ENCODE measurements at places on chromosomes 13 and 19. TPM values are rescaled to one million over a fixed set of nuclear protein-coding genes. Genes with fewer than 3 reads are reported as not detected.

DNA sequence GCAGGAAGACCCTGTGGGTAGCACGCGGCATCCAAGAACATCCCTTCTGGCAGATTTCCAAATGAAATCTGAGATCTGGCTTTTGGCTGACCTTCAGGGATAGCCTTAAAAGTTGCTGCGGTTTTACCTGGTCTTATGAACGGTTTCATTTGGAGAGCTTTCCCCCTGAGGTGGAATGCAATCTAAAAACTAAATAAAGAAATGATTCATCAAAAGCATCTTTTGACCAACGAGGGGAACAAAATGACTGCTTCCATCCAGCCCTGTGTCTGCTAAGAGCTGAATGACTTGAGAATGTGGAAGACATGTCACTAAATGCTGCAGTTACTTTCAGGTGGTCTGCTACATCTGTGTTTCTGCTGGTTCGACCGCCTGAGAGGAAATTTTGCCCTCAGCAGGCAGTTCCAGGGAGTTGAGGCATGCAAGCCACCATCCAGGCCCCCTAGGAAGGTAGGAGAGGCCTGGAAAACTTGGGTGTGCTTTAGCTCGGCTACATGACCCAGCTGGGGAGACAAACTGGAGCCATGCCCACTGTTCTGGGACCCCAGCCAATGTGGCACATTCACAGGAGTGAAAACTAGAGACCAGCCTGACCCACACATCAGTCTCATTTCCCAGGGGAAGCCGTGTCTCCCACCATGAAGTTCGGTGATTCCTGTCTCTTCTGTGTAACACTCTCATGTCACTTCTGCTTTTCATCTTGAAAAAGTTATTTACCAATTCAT, 175.1 kb upstream of the KL start:
- no peak overlapping the region for H3K27ac ChIP-seq
- H3K36me3 ChIP-seq = no peaks in the 10 kb centered on the region
- DNase-seq = no peak
- no peaks in the 10 kb centered on the region for H3K4me1 ChIP-seq
- no peaks in the 10 kb centered on the region for H3K27me3 ChIP-seq
- no peak overlapping the region for H3K4me3 ChIP-seq

DNA sequence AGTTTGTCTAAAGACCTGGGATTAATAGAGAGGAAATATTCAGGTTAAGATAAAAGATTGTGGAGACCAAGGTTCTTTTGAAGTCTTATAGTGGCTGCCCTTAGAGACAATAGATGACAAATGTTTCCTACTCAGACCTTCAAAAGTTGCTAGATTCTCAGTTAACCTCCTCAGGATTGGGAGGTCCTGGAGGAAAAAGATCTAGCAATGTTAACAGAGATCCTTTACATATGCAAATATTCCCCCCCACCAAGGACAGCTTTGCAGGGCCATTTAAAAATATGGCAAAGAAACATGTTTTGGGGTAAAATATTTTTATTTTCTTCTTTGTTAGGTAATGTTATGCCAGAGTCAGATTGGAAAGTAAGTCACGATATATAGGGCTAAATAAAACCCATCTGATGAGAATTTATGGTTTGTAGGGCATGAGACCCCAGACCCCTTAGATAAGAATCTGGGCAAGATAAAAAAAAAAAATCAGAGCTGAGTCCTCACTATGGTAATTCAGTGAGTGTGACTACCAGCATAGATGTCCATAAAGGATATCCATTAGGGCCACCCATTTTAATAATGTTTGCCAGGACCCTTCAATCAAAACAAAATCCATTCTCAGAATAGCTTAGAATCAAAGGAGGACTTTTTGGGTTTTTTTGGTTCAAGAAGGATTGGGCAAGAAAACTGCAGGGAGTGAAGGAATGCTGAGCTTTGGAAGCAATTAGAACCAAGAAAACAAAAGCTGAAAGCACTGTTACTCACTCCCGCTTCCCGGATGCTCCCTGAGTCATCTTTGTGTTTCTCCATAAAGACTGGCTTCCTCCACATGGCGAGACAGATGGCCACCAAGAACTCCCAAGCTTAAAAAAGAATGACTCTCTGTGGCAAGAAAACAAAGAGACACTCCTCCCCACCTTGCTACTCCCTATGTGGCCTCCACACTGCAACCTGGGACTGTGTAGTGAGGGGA, 28.2 kb downstream of the VSTM1 start:
- no peaks in the 10 kb centered on the region for H3K4me1 ChIP-seq
- H3K27me3 ChIP-seq = peaks cover 39% of the 10 kb centered on the region
- H3K27ac ChIP-seq = no peak overlapping the region
- no peak overlapping the region for H3K4me3 ChIP-seq
- H3K36me3 ChIP-seq = no peaks in the 10 kb centered on the region

DNA sequence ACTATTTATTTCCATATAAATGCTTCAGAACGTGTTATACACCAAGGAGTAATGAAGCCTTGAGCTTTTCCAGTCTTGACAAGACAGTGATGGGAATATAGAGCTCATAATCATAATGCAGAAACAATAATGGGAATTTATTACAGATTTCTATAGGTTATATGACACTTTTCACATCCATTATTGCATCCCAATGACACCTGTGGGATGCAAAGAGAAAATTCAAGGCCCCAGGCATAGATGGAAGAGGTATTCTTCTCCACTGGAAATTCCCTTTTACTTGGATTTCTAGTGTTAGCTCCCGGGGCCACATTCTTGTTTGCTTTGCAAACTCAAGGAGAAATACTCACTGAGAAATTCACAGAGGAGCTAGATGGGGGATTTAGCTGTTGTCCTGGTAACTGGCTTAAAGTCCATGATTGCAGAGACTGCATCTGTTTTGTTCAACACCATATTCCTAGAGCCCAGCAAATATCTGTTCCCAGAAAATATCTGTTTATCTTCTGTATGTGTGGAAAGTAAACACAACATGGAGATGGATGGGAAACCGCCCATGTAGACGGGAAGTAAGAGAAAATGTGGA, 30.6 kb upstream of the TNFSF11 start:
- no peaks in the 10 kb centered on the region for H3K27me3 ChIP-seq
- no peak overlapping the region for H3K4me3 ChIP-seq
- no peak for DNase-seq
- H3K27ac ChIP-seq = no peak overlapping the region

- no peak for DNase-seq
- H3K36me3 ChIP-seq = peaks cover 34% of the 10 kb centered on the region
- no peak overlapping the region for H3K4me3 ChIP-seq
- H3K4me1 ChIP-seq = no peaks in the 10 kb centered on the region
These were observed 96.7 kb downstream of the GJA3 start for GRCh38 chr13:20064128-20064527.

DNA sequence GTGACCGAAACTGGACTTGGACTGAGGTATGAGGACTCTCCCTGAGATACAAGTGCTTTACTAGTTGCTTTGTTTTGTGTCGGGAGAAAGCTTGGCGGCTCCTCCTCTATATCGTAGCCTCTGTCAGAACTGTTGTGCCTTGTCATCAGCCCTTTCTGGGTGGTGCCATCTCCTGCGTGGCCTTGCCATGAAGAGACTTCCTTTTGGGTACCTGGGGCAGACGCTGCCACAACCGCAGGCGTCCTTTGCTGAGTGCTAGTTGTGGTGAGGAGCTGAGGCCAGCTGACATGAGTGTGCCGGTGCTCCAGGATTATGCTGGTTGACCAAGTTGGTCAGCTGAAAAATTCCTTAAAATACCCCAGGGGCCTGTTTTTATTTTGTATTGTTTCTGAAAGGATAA, 124.5 kb downstream of the AKAP11 start:
- no peaks in the 10 kb centered on the region for H3K4me1 ChIP-seq
- H3K36me3 ChIP-seq = no peaks in the 10 kb centered on the region
- H3K4me3 ChIP-seq = no peak overlapping the region

DNA sequence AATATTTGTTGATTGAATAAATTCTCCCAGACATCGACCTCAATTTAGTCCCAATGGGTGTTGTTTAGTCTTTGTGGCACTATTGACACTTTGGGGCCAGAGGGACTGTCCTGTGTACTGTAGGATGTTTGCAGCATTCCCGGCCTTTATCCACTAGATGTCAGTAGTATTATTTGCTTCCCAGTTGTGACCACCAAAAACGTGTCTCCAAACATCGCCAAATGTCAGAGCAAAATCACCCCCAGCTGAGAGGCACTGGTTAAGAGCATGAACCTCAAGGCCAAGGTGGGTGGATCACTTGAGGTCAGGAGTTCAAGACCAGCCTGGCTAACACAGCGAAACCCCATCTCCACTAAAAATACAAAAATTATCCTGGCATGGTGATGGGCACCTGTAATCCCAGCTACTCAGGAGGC, 15.4 kb downstream of the NLRP12 start:
- H3K27me3 ChIP-seq = no peaks in the 10 kb centered on the region
- H3K27ac ChIP-seq = no peak overlapping the region
- no peak overlapping the region for H3K4me3 ChIP-seq
- no peaks in the 10 kb centered on the region for H3K36me3 ChIP-seq
- no peaks in the 10 kb centered on the region for H3K4me1 ChIP-seq

DNA sequence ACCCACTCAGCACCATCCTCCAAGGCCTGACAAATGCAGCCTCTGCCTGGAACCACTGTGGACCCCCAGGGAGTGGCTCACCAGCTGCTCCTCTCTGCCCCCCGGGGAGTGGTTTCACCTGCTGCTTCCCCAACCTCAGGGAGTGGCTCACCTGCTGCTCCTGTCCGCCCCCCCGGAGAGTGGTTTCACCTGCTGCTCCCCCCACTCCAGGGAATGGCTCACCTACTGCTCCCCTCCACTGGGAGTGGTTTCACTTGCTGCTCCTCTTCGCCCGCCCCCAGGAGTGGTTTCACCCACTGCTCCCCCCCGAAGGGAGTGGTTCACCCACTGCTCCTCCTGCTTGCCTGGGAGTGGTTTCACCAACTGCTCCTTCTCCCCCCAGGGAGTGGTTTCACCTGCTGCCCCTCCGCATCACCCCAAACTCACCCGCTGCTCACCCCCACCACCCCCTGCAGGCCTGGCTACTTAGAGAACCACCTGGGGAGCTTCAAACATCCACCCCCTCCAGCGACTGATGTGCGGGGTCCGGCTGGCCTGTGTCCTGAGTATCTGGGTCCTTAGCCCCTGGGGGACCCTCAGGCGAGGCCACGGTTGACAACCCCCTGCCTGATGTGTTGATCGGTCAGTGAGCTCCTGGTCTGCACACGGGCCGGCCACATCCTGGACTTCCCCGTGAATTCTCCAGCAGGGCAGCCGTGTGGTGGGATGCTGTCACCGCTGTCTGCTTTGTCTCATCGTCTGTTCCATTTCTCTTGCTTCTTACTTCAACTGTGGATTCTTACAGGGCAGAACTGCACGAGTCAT, 14.6 kb upstream of the TMEM255B start:
- H3K27me3 ChIP-seq = peaks cover 30% of the 10 kb centered on the region
- H3K4me3 ChIP-seq = no peak overlapping the region
- no peak for DNase-seq
- H3K4me1 ChIP-seq = no peaks in the 10 kb centered on the region
- H3K27ac ChIP-seq = no peak overlapping the region

GRCh38 chr19:47471733-47472457, at the start of gene SLC8A2:
Gene SLC8A2 (minus strand): TSS chr19:47471893. CDS start chr19:47466403, 5,490 bp downstream.
- peak; percentile 93 for DNase-seq
- no peaks in the 10 kb centered on the region for H3K27me3 ChIP-seq
- H3K4me1 ChIP-seq = no peaks in the 10 kb centered on the region
- peak within 1 kb of the TSS; percentile 71 for H3K4me3 ChIP-seq

The LILRA1 gene
- 2.3 TPM for total RNA-seq

The WDR87 gene
- not detected for total RNA-seq

The ATP4A gene
- not detected for total RNA-seq
